ENCODE measurements at places on chromosomes 11 and 22.

GRCh38 chr11:19244621-19245020 lies 3.9 kb upstream of the E2F8 start:
- no peak for DNase-seq

- DNase-seq = no peak
Observed at GRCh38 chr11:35114906-35115687, 23.9 kb upstream of the CD44 start.

DNA sequence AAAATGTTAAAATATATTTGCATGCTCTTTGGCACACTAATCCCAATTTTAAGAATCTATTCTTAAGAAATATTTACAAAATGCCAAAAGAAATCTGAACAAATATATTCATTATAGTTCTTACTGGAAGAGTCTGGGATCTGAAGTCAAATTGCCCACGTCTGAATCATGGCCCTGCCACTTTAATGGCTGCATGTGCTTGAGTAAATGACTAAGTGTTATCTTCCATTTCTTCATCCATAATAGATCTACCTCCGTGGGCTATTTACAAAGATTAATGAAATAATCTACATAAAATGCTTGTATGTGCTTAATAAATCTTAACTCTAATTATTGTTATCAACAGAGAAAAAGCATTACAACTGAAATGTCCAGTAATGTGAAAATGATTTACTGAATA lies 24.5 kb upstream of the DKK3 start:
- DNase-seq = no peak

- no peak for DNase-seq
Observed at GRCh38 chr11:28447226-28447625, 339.0 kb downstream of the METTL15 start.

DNA sequence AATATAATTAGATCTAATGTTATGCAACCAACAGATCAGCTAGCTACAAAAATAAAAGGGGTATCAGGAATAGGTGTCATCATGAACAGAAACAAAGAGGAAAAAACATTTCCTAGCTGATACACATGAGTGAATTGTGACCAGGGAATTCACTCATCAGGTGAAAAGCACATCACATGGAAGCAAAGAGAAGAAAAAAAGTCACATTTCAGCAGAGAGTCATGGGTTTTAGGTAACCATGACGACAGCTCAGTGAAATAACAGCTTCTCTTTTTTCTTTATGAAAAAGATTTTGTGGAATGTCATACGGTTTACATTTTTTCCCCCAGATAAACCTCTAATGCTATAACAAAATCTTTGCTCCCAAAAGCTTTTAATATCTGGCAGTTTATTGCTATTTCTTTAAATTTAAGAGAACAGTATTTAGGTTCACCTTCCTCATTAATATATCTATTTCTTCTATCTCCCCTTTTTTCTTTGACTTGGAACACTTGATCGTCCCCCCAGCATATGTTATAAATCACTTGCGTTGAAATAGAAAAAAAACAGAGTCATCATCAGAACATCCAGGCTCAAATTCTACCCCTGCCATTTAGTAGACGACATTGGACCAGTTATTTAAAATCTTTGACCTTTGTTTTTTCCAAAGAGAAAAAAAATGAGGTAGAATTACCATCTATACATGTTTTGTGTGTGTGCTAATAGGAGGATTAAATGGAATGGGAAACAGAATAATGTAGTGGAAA lies 5.3 kb downstream of the TYR start:
- no peak for DNase-seq

- no peak for DNase-seq
Observed at GRCh38 chr22:22037229-22037628, 54.6 kb upstream of the TOP3B start.

- DNase-seq = peak; percentile 93
Observed at GRCh38 chr22:49936018-49936972, 17.9 kb downstream of the CRELD2 start.

- DNase-seq = no peak
Observed at GRCh38 chr11:121933694-121934093, 182.3 kb downstream of the BLID start.

DNA sequence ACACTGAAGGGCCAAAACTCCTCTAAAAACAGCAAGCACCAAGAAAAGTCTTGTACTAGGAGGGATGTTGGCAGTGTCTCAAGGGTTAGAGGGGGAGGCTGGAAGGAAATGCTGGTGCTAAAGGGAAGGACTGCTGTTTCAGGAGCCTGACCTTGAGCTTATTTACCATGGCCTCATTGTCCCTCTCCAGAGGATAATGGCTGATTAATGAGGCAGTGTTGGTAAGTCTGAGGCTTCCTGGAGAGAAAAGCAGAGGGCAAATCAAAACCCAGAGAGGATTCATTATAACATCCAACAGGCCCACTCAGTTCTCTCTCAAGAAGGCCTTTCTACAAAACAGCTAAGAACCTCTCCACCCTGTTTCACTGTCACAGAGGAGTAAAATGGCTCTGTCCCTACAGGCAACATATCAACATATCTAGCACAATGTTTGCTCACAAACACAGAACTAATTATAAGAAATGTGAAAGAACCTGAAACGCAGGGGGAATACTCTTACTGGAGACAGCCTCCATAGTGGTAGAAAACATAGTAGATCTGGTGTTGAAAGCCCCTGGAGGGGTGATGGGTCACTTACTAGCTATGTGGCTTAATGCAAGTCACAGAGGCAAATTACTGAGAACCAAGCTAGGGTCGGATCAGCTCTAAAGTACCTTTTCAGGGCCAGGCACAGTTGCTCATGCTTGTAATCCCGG lies 31.4 kb downstream of the NUMA1 start:
- DNase-seq = peak; percentile 53
